Eye (tissue), 1 donor: ENCODE measurements at places on chromosomes 13 and 19.
A peak's percentile ranks its signal among the peaks of the same experiment; 100 is the strongest.

- DNase-seq, result no peak
These were observed 40.8 kb downstream of the CHST8 start for GRCh38 chr19:33662391-33663092.

DNA sequence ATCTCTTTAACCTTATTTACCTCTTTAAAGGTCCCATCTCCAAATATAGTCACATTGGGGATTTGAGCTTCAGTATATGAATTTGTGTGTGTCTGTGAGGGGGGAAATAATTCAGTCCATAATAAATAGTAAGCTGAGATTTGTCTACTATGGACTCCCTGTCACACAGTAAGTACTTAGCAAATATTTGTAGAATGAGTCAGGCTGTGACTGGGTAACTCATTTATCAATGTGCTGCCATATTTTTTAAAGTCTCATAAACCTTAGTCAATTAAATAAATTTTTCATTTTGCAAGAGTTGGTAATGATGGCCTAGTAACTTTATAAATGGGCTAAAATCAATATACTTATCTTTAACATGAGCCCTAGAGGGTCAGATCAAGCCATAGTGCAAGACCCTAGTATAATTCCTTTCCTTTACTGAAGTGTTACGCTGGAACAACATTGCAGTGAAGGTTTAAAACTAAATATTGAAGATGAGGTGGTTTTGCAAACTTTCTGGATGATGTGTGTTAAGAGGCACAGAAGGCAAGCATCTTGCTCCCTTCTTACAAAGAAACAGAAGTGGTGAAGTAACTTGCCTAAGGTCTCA is 305.1 kb downstream of the KCNRG start:
- DNase-seq, result no peak

- no peak for DNase-seq
These were observed 15.2 kb downstream of the ACTN4 start for GRCh38 chr19:38662537-38663155.

GRCh38 chr19:43489310-43489709 is 15.2 kb downstream of the PHLDB3 start:
- no peak for DNase-seq

GRCh38 chr19:18160493-18160970 is 7.6 kb downstream of the PIK3R2 start:
- no peak for DNase-seq

- peak; percentile 28 for DNase-seq
These were observed 14.5 kb downstream of the ZNF816 start for GRCh38 chr19:52948025-52948770.

DNA sequence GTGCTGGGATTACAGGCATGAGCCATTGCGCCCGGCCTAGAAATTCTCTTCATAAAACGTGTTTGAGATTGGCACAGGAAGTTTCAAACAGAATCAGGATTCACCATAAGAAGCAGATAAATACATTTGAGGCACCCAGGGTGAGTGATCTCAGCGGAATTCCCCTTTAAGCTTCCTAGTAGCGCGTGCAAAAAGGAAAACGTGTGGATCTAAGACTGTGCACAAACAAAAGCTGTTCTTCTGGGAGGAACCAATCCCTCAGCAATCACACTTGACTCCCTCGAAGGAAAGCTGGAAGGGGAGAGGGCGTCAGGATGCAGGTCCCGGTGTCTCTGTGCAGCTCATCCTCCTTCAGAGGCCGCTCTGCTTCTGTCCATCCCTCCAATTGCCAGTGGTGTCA is 15.5 kb downstream of the MCF2L start:
- DNase-seq, result no peak

- no peak for DNase-seq
These were observed 27.1 kb upstream of the GRTP1 start for GRCh38 chr13:113390874-113391497.

DNA sequence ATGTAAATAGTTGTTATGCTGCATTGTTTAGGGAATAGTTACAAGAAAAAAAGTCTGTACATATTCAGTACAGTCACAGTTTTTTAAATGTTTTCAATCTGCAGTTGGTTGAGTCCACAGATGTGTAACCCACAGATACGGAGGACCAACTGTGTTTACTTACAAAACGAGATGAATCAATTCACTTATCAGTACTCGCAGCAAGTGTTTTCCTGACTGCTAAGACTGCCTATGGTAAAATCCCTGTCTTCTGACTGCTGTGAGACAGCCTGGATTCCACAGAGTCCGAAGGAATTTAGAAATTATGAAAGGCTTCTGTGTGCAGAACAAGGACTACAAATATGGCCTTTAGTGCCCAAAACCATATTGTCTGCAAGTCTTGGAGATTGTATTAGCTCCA is 45.7 kb upstream of the C1QTNF9 start:
- no peak for DNase-seq

- no peak for DNase-seq
These were observed 3.3 kb upstream of the CHAMP1 start for GRCh38 chr13:114310956-114311355.

DNA sequence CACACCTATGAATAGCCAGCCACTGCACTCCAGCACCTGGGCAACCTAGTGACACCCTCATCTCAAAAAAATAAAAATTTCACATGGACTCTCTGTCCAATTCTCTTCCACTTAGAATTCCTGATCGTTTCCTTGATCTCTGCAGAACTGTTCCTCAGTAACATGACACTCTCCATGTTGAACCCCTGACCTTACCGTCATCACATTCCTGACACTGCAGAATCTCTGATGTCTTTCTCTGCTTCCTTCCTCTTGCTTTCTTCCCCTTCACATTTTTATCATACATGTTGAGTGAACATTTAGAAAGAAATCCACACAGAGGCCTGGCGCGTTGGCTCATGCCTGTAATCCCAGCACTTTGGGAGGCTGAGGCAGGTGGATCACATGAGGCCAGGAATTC is 15.0 kb downstream of the ZNF114 start:
- no peak for DNase-seq

GRCh38 chr13:75102001-75102716 is 379.8 kb downstream of the TBC1D4 start:
- DNase-seq, result peak; percentile 23

GRCh38 chr13:110422913-110423688 is 116.0 kb downstream of the COL4A2 start:
- DNase-seq, result no peak

GRCh38 chr19:34225659-34226015 is 28.7 kb upstream of the GARRE1 start:
- DNase-seq, result no peak

DNA sequence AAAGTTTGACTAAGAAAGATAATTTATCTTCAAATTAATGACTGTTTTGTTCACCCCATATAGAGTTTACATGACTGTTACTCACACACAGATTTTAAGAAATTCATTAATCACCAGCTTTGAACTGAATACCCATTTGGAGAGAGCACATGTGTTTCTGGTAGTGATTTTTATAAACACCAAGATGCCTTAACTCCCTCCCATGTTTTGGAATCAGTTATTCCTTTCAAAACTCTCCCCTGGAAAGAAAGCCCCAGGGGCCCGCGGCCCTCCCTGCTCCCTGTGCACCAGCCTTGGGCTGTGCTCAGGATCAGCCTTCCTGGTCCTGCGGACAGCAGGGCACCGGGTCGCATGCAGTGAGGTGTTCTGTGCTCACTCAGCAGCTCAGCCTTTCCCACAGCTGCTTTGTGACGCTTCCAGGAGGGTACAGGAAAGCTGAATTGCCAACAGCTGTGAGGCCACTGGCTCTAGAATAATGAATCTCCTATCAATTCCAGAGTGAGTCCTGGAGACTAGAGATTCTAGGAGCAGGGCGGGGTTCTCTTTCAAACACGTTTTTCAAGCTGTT is 483.2 kb downstream of the EFNB2 start:
- DNase-seq, result no peak

GRCh38 chr13:111663505-111663904 is 343.1 kb downstream of the TEX29 start:
- no peak for DNase-seq

- no peak for DNase-seq
These were observed 129.8 kb downstream of the DLEU7 start for GRCh38 chr13:50713523-50714248.

DNA sequence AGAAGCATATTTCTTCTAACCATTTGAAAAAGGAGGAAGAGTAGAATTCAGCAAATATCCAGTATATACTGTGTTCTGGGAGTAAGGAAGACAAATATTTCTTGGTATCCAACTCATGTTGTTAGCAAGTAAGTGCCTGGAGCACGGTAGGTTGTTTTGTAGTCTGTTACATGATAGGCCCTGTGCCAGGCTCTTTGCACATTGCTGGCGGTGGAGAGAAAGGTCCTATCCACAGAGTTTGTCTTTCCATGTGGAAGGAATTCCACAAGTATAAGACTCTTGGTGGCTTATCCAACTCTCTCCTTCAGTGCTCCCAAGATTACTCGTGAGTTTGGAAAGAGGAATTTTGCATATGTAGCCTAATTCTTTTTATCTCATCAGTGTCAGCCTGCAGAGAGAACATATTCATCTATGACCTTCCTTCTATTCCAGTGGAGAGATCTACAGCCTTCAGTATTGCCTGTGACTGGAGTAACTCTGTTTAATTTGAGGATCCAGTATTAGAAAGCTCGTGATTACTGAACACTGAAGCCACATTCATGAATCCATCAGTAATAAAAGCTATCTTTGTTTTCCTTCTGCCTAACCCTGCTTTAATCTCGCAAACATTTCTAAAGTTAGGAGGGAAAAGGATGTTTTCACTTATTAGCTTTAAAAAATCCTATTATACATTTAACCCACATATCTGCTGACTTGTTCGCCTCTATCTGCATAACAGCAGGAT is 183.9 kb upstream of the CSNK1A1L start:
- DNase-seq, result no peak

DNA sequence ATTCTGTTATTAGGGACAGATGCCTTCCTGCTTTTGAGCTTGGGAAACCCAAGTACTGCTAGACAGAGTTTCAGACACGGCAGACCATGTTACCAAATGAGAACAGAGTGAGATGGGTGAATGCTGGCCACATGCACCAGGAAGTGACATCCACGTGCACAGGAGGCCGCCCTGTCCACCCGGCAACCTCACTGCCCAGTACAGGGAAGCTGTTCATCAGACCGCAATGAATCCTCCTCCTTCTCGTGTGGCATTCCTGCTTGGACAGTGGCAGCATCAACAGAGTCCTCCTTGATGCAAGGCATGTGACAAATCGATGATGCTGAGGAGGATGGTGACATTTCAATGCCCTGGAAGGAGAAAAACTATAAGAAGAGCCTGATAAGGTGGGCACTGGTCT is 191.0 kb upstream of the SOX1 start:
- no peak for DNase-seq

DNA sequence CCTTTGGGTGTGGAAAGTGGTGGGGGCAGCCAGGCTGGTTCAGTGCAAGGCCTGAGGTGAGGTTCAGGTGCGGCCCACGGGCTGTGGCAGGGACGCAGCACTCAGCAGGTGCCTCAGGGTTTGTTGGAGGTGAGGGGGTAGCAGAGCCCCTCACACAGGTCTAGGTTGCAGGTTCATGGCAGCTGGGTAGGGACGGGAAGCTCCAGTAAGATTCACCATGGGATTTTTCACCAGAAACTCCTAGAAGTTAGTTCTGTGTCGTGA is 14.0 kb downstream of the MCF2L start:
- DNase-seq, result no peak

DNA sequence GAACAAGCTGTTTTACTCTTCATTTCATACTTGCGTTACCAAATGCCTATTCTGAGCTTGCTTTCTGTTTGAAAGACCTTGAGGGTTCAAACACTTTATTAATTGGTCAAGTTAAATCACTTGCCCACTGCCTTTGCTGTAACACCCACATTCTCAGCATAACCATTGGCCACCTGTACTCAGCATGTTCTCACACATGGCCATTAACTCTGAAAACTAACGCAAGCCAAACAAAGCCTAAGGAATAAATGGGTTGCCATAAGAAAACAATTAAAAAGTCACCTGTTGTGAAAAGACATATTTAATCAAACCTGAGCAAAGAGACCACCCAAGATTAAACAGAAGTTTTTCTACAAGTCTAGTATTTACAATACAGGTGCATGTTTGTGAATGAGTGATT is 517.2 kb upstream of the SPRY2 start:
- no peak for DNase-seq

GRCh38 chr13:31742097-31742734 is 2.9 kb downstream of the RXFP2 start:
- peak; percentile 86 for DNase-seq

- peak; percentile 70 for DNase-seq
These were observed 43.0 kb downstream of the CACNA1A start for GRCh38 chr19:13463296-13463695.

DNA sequence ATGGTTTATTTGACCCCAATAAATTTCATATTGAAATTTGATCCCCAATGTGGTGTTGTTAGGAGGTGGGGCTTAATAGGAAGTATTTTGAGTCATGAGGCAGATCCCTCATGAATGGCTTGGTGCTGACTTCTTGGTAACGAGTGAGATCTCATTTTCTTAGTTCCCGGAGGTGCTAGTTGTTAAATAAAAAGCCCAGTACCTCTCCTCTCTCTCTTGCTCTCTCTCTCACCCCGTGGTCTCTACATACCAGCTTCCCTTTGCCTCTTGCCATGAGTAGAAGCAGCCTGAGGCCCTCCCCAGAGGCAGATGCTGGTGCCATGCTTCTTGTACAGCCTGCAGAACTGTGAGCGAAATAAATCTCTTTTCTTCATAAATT is 39.4 kb upstream of the KATNAL1 start:
- DNase-seq, result no peak

DNA sequence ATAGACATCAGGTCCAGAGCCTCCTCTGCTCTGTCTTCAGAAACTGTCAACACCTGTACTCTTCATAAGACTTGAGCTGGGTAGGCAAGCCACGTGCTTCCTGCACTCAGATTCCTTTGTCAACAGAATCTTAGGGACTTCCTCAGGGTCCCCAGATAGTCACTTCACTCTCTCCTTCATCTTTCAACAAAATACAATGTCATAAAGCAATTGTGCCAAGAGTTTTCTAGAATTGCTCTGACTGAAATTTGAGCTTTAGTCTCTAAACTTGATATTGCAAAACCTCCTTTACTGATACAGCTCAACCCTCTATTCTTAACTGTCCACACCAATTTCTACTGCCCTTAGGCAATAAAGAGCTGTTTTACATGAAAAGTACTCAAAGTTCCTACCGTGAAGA is 179.9 kb downstream of the IRS2 start:
- no peak for DNase-seq

DNA sequence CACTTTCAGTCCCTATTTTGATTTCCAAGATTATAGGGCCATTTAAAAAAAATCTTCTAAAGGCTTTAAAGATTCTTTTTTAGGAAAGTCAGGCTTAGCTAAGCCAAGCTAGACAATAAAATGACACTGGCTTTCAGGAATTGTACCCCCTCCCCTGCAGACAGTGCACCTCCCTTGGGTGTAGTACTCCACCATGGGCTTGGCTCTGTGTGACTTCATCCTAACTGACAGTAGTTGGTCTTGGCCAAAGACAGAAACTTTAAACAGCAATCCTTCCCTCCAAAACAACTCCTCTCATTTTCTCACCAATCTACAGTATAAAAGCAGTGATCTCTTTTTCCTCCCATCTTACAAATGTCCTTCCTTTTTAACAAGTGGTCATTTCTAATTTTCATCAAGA is 283.0 kb downstream of the DNAJC15 start:
- DNase-seq, result no peak
